Occipital lobe (tissue), 3 donors: ENCODE measurements at places on chromosomes 16 and 17.
A peak's percentile ranks its signal among the peaks of the same experiment; 100 is the strongest.

GRCh38 chr16:88691924-88692560, 5.7 kb upstream of the SNAI3 start:
- no peak for DNase-seq

GRCh38 chr17:78458736-78459335, 80.4 kb downstream of the PGS1 start:
- DNase-seq: peak; percentile 88

DNA sequence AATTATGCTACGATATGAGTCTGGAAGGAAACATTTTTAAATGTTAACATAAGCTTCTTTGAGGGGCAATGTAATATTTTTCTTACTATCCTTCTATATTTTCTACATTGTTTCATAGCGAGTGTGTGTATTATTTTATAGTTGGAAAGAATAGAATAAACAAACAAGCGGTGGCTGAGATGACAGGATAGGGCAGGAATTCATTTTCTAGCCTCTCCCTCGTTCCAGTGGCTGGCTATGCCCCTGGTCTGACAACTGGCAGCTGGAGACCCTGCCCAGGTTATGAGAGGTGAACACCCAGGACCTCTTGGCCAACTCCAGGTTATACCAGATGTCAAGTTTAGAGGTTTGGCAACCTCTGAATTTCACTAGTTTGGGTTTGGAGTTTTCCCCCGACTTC, 14.5 kb upstream of the TNRC6C start:
- no peak for DNase-seq

DNA sequence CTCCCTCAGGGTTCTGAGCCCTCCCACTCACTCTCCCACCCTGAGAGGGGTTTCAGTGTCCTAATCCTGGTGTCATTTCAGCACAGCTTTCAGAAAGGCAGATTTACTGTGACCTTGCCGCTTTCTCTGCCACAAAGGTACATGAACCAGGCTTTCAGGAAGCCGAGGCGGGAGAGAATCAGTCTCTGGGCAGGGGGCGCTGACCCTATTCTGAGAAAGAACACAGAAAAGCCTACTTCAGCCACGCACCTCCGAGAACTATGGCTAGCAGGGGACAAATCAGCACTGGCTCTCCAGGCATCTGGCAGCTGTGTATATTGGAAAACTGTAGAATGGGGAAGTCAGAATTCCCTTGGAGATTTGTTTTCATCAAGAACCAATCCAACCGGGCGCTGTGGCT, 57.7 kb upstream of the BCAR1 start:
- DNase-seq: no peak

DNA sequence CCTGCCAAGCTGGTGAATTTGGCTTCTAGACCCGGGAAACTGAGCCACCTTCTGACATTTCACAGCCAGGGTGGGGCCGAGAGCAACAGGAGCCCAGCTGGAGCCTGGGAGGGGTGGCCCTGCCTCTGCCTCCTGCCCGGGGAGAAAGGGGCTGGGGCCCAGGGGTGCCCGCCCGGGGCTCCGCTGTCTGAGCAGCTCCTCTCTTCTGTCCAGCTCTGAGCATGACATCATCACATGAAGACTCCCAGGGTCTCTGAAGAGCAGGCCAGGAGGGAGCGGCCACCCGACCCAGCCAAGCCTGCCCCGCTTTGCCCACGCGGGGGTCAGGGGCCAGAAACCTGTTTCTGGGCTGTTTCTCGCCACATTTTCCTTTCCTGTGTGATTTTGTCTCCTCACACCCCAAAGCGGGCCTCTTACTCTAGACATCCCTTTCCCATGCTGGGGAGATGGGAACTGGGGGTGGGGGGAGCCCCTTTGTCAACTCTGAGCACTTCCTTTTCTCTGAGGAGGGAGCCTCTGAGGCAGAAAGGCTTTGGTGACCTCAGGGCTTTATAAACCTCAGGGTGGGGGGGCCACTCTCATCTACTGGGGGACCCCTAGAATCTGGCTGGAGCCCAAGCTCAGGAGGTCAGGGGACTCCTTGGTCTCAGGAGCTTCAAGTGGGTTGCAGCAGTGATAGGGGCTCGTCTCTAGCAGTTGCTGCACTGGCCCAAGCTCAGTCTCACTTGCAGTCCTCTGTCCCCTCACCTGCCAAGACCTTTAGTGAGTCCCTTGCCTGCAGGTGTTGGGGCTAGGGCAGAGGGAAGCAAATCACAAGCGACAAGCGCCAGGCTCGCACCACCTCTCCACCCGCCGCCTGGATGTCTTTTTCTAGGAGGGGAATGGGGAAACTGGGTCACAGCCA, 7.6 kb downstream of the UBALD2 start:
- no peak for DNase-seq

GRCh38 chr17:42378959-42379594, 9.2 kb downstream of the STAT3 start:
- no peak for DNase-seq

DNA sequence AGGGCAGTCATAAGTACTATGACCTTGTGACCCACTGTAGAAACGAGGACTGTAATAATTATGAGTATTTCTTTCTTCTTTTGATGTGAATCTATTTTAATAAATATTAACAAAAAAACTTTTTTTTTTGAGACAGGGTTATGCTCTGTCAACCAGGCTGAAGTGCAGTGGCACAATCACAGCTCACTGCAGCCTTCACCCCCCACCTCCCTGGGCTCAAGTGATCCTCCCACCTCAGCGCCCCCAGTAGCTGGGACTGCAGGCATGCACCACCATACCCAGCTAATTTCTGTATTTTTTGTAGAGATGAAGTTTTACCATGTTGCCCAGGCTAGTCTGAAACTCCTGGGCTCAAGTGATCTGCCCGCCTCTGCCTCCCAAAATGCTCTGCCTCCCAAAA, 32.6 kb downstream of the SCPEP1 start:
- no peak for DNase-seq

DNA sequence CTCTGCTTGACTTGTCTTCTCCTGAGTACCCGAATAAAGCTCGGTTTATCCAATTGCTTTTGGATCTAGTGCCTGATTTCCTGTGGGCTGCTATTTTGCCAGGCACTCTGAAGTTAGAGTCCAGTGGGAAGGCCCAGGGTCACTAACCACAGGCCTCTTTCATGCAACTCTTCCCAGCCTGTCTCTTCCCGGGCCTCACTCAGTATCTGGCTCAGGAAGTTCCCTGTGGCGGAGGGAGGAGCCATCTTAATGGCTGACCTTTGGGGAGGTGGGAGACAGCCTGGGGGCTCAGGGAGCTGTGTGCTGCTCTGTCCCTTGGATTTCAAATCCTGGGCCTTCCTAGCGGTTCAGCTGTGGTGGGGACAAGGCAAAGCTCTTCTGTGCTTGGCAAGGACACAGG, 328.5 kb downstream of the SLC39A11 start:
- DNase-seq: no peak

DNA sequence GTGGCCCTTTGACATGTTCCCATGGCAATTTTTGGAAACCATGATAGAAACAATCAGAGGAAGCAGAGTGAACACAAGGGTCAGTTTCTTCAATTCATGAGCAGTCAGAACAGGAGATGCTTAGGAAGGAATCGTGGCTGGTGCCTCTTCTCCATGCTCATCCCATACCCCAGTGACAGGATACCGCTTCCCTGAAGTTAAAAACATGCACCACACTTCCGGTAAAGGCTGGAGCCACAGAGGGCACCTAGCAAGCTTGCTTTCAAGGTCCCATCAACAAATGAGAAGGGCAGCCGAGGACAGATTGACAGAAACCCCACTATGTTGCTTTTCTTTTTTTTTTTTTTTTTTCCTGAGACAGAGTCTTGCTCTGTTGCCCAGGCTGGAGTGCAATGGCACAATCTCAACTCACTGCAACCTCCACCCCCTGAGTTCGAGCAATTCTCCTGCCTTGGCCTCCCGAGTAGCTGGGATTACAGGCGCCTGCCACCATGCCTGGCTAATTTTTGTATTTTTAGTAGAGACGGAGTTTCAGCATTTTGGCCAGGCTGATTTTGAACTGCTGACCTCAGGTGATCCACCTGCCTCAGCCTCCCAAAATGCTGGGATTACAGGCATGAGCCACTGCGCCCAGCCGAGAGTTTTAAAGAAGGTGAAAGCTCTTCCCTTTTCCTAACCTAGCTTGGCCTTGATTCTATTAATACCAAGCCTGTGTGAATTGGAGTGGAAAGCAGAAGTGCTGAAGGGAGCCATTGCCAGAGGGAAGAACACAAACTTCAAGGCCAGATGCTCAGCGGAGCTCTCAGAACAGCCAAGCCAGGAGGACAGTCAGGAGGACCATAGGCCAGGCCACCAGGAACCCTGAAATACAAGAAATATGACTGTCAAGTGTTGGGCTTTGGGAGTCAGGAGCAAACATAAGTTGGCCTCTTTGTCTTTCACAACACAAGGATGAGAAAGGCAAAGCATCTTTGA, 16.6 kb downstream of the GP2 start:
- DNase-seq: no peak

GRCh38 chr17:82392209-82392920, 20.8 kb downstream of the UTS2R start:
- DNase-seq: no peak

DNA sequence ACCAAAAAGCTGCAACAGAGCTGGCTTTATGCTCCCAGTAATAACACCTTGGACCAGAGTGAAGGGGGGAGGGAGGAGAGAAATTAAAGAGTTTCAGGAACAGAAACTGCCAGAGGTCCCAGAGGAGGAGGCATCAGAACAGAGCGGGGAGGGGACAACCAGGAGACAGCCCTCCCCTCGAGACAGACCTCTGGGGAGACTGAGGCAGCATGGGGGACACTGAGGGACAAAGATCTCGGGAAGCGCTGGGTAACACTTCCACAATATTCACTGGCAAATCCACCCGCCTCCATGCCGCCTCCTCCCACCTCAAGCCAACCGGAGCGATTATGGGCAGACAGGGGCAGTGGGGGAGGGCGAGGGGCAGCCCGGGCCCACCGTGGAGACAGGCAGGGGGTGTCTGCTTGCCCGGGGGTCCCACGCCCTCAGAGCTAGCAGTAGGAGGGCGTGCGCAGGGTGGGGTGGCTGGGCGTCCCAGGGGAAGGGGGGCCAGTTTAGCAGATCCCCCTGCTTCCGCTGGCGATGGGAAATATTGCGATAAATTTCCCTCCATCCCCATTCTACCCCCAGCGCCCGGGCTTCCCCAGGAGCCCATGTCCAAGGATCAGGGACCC, 1.2 kb downstream of the PCGF2 start:
- no peak for DNase-seq

GRCh38 chr17:3843935-3844516, 2.0 kb downstream of the NCBP3 start:
- DNase-seq: no peak

GRCh38 chr17:76986365-76986764, 118.2 kb downstream of the MGAT5B start:
- no peak for DNase-seq

GRCh38 chr16:69382421-69382820, 3.4 kb downstream of the TERF2 start:
- no peak for DNase-seq

GRCh38 chr16:2919511-2920255, 8.0 kb downstream of the FLYWCH1 start:
- no peak for DNase-seq

DNA sequence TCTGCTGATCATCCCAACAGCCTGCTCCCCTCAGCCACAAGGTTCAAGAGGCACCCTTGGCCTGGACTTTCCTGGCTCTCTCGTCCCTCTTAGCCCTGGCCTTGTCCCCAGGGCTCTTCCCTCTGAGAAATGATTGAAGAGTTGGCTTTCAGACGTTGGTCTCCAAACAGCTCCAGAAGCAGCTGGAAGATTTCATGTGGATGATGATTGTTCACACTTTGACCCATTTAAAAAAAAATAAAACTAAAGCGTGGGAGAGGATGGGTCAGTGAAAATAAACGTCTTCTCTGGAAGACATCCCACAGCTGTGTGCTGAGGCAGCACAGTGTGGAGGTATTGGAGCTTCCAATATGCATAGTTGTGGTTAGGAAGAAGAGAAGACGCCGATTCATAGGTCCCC, 54.7 kb upstream of the CDH11 start:
- no peak for DNase-seq
